Non-pigmented ciliary epithelial cell (primary cell): ENCODE measurements at places on chromosomes 1 and 21.

DNA sequence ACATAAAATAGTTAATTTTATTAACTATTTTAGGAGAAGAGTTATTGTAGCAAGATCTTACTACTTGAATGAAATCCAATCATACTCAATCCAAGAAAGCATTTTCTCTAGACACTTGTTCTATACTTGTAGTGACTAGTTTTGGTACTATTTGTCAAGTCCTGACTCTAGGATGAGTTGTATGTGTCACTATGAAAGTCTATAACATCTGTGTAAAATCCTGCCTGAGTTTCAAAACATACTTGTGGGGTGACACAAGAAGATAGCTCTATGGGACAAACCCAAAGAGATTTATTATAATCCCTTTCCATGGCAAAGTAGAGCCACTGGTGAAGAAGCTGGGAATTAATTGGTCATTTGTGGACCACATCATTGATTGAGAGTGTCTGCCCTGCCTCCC is 1042.2 kb upstream of the ADGRL4 start:
- DNase-seq: no peak

DNA sequence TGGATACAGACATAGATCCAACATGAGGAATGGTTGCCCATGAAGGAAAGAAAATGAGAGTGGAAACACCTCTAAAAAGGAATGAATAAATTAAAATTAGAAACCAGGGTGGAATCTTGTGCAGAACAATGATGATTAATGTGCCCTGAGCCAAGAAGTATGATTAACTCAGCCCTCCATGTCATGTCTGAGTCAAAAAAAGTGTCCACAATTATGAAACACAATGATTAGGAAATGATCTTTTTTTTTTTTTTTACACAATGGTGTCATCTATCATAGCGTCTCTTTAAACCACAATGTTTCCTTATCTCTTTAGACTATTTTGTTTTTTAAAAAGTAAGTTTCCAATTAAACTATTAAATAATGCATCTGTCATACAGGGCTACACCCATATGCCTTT is 78.9 kb upstream of the RAB4A start:
- DNase-seq: no peak

DNA sequence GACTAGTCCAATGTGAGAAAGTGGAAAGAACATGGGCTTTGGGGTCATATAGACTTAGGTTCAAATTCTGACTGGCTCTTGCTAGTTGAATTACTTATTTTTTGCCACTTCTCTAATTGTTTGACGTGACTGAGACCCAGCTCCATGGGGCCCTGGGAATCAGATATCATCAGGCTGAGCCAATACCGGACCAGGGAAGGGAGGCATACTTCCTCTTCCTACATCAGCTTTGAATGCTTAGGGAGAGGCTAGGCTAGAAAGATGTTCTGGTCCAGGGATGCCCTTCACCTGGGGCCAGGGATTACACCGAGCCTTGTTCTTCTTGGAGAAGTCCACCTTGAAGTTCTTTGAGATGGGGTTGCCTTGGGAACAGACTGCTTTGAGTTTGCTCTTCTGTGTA is 3.7 kb upstream of the NR1I3 start:
- DNase-seq: no peak

DNA sequence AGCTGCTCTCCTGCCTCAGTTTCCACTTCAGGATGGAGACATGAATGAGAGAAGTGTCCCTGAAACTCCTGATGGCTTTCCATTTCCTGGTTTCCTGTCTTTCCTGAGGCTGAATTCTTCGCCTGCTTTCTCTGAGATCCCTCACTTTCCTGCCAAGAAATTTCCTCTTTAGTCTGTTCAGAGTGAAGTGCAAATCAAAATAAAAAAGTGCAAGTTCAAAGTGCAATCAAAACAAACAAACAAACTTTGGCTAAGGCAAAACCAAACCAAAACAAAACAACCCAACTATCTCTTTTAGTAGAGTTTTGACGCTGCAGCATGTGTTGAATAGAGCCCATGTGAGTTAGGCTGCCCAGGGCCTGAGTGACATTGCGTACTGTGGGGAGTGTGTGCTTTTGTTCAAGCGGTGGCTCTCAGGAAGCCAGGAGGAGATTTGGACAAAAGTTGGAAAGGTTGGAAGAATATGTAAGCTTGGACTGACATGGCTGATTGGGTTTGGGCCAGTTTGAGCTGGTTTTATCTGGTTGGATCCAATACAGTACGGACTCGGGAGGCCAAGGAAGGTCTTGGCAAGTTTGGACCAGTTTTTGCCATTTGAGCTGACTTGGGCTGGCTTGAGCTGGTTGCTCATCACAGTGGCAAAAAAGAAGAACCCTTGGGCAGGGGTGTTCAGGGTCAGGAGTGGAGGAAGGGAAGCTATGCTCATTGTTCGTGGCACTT is 61.1 kb upstream of the TINAGL1 start:
- no peak for DNase-seq

DNA sequence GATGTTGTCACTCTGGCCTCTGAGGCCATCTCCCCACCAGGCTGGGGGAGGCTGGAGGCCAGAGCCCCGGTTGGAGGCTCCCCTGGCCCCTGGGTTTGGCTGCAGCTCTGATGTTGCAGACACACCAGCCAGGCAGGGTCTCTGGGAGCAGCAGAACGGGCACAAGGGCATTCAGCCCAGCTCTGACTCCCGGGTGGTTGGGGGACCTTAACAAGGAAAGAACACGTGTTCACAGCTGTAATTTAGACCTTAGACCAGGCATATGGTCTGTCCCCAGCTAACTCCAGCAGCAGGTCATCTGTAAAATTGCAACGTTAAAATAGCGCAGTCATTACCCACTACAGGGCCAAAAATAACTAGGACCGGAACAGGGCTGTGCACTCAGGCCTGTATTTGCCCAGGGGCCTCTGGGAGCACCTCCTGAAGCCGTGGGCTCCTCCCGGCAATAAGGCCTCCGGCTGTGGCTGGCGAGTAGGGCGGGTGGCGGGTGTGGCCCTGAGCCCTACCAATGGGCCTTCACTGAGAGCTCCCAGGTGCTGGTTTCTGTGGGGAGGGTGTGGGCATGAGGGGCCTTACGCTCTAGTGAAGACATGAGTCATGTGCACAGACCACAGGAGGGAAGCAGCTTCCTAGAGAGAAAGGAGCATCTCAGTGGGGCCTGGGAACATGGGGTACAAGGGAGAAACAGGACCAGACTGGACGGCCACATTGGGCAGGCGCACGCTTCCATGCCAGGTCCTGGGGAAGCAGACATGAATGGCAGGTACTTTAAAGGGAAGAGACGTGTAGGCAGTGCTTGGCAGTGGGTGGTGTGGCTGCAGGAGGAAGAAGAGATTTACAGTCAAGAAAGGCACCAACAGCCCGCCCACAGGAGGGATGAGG is 6.1 kb downstream of the LDLRAP1 start:
- DNase-seq: no peak

- DNase-seq: no peak
These were observed 611 bp upstream of the PIK3C2B start for GRCh38 chr1:204495078-204495753.

DNA sequence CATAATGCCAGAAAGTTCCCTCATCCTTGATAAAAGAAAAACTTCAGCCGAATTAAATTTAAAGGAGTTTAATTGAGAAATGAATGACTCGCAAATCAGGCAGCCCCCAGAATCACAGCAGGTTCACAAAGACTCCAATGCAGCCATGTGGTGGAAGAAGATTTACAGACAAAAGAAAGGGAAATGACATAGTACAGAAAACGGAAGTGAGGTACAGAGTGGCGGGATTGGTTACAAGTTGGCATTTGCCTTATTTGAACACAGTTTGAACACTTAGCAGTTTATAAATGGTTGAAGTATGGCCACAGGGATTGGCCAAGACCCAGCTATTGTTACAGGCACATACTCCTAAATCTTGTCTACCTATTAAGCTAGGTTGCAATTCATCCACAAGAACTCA is 46.6 kb downstream of the HIVEP3 start:
- no peak for DNase-seq

DNA sequence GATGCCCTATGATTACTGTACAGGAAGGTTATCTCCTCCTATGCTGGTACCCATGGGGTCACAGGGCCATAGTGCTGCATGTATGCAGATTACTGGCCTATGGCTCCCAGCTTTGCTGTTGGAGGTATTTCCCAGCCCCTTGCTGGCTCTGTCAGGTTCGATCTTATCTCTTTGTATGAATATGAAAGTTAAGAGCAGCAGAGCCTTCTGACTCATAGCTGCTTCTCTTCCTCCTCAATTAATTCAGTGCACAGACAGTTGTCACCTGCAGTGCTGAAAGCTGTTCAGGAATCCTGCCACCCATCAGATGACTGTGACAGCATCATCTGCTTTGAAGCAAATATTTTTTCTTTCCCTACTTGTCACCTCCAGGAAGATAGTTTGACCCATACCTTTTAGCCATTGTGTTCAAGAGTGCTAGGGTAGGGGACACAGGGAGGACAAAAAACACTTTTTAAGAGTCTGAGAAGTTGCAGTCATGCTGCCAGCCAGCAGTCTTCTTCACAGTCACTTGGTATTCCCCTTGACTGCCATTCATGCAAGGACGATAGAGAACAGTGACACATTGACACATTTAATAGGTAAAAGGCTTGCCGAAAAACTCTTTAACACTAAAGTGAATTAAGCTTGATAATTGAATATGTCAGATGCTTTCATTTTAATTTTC is 73.1 kb downstream of the KIF1B start:
- no peak for DNase-seq

- no peak for DNase-seq
These were observed 61.7 kb upstream of the MRPS6 start for GRCh38 chr21:34011660-34012059.

DNA sequence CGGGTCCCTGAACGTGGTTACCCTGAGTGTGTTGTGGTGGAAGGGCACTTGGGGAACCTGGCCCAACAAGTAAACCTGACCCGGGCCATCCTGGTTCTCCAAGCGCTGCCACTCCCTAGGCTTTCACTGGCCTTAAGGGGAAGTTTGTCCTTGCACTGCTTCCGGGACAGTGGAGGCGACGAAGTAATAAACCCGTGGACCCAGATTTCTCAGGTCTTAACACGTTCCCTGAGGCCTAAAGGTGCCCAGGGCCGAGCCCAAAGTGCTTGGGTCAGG is 261 bp upstream of the CCDC24 start:
- DNase-seq: no peak

DNA sequence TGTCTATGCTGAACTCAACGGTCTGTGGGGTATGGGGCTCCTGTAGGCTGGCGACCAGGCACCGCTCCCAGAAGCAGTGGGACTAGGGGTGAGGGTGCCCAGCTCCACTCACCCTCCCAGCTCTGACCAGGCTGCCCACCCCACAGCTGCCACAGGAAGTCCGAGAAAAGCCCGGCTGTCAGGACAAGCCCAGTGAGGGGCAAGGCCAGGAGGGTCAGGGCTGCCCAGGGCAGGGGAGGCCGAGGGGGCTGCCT is 3.5 kb upstream of the TMEM52 start:
- DNase-seq: no peak

DNA sequence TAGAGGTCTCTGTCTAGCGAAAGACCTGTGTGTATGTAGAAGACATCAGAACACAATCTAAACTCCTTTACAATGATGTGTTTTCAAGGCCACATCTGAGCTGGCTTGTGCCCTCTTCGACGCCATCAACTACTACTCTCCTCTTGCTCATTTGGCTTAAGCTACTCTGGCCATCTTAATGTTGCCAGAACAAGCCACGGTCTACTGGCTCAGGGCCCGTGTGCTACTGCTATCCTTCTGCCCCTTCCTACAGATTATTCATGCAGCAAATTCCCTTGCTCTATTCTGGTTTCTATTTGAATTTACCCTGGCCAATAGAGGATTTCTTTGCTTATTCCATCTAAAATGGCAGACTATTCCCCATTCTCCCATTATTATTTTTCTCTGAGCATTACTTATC is 121.7 kb downstream of the ZZZ3 start:
- no peak for DNase-seq

DNA sequence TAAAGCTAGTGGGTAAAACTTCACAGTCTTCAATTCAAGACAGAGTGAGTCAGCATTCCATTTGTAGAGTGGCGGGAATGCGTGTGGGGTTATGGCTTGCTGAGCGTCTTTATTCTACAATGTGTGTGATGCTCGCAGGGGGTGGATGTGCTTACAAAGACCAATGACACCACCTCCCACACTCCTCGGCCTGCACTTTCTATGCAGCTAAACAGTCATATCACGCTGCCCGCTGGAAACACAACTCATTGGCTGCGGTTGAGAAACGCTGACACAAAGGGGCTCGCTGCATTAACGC is 298.5 kb downstream of the PCP4 start:
- DNase-seq: no peak

GRCh38 chr21:43877936-43878575 is 13.0 kb downstream of the AGPAT3 start:
- no peak for DNase-seq

DNA sequence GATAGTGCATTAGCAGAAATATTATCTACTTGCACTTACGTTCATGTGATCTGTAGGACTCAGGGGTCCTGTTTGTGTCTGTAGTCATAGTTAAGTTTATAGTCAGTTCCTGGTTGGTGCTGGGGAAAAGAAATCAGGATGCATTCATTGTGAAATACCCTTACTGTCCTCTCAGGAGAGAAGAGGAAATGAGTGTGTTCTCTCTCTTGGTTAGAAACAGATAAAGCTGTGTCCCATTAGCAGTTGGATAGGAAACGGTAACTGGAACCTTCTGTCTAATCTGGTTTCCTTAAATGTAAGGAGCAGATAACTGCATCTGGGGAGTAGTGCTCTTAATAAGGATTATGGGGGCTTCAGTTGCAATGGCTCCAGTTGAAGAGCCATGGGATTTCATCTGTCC is 8.9 kb downstream of the SDCCAG8 start:
- no peak for DNase-seq

DNA sequence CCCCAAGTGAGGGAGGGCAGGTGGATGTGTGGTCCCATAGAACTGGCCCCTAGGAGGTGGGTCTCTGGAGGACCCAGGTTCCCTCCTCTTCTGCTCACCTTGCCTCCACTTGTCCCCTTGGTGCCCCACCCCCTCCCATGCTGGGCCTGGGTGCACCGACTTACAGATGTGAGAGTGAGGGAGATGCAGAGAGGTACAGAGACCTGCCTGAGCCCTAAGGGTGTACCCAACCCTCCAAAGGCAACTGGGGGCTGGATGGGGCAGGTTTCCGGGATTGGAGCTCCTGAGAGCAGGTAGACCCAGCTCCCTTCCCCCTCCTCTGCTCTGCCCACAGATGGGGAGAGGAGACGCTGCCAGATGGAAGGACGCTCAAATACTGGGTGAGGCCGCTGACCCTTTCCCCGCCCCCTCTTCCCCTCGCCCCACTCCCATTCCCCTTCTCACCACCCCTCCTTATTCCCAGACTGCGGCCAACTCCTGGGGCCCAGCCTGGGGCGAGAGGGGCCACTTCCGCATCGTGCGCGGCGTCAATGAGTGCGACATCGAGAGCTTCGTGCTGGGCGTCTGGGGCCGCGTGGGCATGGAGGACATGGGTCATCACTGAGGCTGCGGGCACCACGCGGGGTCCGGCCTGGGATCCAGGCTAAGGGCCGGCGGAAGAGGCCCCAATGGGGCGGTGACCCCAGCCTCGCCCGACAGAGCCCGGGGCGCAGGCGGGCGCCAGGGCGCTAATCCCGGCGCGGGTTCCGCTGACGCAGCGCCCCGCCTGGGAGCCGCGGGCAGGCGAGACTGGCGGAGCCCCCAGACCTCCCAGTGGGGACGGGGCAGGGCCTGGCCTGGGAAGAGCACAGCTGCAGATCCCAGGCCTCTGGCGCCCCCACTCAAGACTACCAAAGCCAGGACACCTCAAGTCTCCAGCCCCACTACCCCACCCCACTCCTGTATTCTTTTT is 10.3 kb downstream of the TINAGL1 start:
- no peak for DNase-seq

GRCh38 chr1:223670458-223671159 is 5.1 kb upstream of the CAPN8 start:
- DNase-seq: no peak

- DNase-seq: no peak
These were observed 50.1 kb downstream of the BCL9 start for GRCh38 chr1:147591261-147591891.

GRCh38 chr1:206590025-206590758 is 22.1 kb downstream of the EIF2D start:
- peak; percentile 49 for DNase-seq
